ENCODE measurements at places on chromosomes 2 and 18.
A peak's percentile ranks its signal among the peaks of the same experiment; 100 is the strongest.

- no peak for DNase-seq
These were observed 78.8 kb upstream of the PELI1 start for GRCh38 chr2:64223055-64223454.

- no peak for DNase-seq
These were observed 277.9 kb downstream of the MBD2 start for GRCh38 chr18:53946594-53946993.

GRCh38 chr2:104051766-104052165 lies 802.1 kb upstream of the POU3F3 start:
- no peak for DNase-seq

GRCh38 chr2:64448041-64448426 lies 5.9 kb upstream of the LGALSL start:
- DNase-seq: no peak

- no peak for DNase-seq
These were observed 15.0 kb upstream of the SPOPL start for GRCh38 chr2:138486363-138487198.

GRCh38 chr2:144183727-144184126 lies 336.2 kb downstream of the ZEB2 start:
- DNase-seq: peak; percentile 67

DNA sequence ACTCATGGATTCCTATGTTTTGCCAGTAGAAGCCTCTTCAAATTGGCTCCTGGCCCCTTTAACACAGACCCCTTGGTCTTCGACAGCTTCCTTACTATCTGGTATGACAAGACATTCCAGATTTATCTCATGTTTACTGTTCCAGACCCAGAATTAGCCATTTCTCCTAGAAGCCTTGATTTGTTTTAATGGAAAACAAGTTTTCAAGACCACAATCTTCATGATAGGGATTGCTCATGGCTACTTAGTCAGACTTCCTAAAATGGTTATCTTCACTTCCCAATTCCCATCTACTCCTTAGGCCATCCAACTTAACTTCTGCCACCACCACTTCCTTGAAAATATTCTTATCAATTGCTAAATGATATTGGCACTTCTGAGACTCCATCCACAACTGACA lies 63.2 kb downstream of the TTC32 start:
- no peak for DNase-seq

GRCh38 chr2:67616749-67617148 lies 219.6 kb downstream of the ETAA1 start:
- DNase-seq: no peak

- DNase-seq: no peak
These were observed 78.4 kb upstream of the AQP4 start for GRCh38 chr18:26943906-26944305.

GRCh38 chr18:64936671-64937070 lies 787.8 kb upstream of the LINC00305 start:
- no peak for DNase-seq

Measured in effector memory CD4-positive, alpha-beta T cell (primary cell).